CD4-positive, alpha-beta T cell treated with Interleukin-4 for 1 hour (primary cell): ENCODE measurements at places on chromosomes 2 and 18.
A peak's percentile ranks its signal among the peaks of the same experiment; 100 is the strongest.

DNA sequence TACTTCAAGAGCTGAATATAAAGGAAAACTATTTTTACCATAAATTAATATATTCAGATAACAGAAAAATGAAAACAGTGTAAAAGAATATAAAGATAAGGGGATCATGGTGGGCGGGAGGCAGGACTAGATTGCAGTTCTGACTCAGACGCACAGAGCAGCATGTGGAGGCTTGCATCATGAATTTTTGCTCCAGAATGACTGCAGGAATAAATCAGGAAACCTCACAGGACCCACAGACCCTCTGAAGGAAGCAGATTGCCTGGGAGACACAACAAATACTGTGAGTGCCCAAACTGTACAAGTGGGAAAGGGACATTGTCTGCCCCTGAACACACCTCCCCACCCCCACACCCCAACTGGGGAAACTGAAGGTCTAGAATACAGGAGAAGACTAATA lies 19.2 kb upstream of the SIGLEC15 start:
- DNase-seq, result no peak

- DNase-seq, result peak; percentile 84
These were observed 10.3 kb upstream of the CXXC1 start for GRCh38 chr18:50297621-50298442.

- no peak for DNase-seq
These were observed 124.2 kb upstream of the SIX3 start for GRCh38 chr2:44817256-44817655.

GRCh38 chr18:50358844-50359243 lies 16.0 kb upstream of the SKA1 start:
- DNase-seq, result no peak

DNA sequence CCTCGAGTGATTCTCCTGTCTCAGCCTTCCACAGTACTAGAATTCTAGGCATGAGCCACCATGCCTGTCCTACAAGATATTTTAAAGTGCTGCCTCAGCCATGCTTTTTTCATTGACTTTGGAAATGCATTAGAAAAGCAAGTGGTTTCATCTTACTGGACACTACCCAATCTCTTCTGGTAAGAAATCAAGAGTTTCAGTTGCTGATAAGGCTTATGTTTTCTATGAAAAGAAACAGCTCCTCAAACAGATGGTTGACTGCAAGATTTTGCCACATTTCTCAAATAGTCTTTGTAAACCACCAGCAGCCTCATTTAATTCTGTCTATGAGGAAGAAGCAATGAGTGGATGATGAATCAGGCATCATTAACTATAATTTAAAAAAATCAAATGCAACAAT lies 264.5 kb upstream of the LRP1B start:
- DNase-seq, result no peak

- DNase-seq, result no peak
These were observed at the start of gene SLC11A1 for GRCh38 chr2:218381916-218382366. TSS of gene SLC11A1 (plus strand) at chr2:218382273. CDS start at chr2:218382369, 96 bp downstream.

DNA sequence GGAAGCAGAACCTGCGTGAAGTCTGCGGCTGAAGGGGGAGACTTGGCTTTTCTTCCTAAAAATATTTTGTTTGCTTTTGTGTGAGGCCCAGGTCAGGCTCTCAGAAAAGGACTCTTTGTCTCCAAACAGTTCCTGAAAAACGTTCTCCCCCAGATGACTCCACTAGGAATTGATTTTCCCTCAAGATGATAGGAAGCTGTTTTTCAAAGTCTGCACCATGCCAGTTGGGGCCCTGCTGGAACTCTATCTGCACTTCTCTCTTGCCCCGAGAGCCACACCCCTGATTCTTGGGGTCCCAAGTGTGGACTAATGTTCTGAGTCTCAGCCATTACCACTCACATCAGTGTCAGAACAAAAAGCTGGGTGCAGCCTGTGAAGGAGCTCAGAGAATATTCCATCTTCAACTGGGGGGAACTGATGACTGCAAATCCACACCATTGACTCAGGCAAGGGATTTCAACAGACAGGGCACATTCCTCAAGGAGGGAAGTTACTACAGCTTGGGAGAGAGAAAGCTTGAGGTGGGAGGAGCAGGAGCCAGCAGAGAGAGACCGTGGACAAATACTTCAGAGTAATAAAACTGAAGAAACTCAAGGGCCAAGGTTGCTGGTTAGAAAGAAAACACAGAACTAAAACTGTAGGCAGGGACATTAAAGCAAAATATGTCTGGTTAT lies 768.3 kb downstream of the RNF144A start:
- DNase-seq, result no peak

DNA sequence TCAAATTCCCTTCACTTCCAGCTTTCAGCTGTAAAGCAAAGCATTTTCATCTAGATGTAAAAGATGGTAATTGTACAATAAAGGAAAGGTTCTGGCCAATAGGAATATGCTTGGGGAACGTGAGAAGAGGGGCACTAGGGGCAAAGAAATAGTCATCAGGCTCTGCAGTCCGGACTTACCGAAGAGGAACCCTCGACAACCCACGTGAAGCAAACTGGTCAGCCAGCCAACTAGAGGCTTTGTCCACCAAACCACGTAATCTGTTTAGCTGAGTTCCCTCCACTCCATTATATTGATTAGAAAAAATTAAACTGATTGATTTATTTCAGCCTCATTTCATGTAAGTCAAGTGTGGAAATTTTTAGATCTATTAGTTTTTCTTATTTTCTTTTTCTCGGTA lies 300.4 kb upstream of the FANCL start:
- DNase-seq, result no peak

DNA sequence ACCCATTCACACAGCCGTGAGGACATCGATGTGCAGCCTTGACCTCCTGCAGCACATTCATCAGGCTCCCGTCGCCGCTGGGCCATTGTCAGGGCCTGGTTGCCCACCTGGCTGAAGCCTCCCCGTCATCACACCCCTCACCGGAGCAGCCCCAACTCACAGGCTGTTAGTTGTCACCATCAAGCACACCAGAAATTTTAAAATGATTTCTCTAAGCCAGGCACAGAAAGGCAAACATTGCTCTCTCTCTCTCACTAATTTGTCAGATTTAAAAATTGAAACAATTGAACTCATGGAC lies 167.1 kb downstream of the RTP5 start:
- DNase-seq, result no peak

DNA sequence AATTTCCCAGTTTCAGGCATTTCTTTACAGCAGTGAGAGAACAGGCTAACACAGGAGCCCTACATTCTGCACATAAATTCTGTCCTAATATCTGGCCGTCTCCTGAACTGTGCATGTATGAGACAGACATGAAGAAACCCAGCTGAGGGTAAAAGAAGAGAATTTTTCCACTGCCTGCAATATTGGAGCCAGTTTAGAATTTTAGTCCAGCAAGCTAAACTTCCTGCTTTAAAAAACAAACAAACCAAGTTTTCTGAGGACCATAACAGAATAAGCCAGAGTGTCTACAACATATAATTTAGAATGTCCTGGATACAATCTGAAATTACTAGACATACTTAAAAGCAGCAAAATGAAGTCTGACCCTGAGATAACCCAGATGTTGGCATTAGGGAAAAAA lies 215.1 kb upstream of the KLHL29 start:
- no peak for DNase-seq

- DNase-seq, result no peak
These were observed 7.9 kb upstream of the CFAP36 start for GRCh38 chr2:55511508-55512124.
